ENCODE measurements at places on chromosomes 6 and 20.

DNA sequence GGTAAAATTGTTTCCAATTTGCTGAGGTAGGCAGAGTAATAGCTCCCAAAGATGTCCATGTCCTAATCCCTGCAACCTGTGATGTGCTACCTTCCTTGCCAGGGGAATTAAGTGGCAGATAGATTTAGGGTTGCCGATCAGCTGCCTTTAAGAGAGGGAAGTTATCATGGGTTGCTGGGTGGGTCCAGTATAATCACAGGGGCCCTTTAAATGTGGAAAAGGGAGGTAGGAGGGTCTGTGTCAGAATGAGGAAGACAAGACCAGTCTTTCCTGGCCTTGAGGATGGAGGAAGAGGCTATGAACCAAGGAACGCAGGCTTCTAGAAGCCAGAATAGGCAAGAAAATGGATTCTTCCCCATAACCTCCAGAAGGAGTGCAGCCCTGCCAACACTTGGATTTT is 50.7 kb downstream of the CTCFL start:
- no peak for DNase-seq

- no peak for DNase-seq
Observed at GRCh38 chr6:4017834-4018170, 61.1 kb downstream of the FAM217A start.

DNA sequence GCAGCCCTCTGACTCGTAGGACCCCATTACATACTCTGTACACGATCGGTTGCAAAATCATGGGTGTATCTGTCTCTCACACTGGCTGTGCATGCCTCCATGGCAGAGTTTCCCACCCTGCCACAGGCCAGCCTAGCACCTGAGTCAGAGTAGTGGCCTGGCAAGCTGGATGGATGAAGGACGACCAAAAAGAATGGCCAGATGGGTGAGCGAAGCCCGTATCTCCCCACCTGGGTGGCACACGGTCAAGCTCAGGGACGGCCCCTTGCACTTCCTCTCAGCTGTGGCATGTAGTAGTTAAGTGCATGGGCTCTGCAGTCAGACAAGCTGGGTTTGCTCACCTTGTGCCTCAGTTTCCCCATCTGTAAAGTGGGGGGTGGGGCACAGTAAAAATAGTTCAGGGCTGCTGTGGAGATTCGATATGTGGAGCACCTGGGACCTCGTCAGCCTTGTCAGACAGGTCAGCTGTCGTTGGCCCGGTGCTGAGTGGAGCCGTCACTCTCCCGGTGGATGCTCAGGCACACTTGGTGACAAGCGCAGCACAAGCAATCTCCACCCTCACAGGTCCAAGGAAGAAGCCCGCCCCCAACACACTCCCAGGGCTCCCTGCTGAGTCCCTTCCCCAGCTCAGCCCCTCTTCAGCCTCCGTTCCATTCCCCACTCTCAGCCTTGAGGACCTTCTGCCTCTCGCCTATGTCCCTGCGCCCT is 12.6 kb downstream of the CPNE5 start:
- no peak for DNase-seq

GRCh38 chr6:107735906-107736635 is 88.0 kb downstream of the SCML4 start:
- no peak for DNase-seq

DNA sequence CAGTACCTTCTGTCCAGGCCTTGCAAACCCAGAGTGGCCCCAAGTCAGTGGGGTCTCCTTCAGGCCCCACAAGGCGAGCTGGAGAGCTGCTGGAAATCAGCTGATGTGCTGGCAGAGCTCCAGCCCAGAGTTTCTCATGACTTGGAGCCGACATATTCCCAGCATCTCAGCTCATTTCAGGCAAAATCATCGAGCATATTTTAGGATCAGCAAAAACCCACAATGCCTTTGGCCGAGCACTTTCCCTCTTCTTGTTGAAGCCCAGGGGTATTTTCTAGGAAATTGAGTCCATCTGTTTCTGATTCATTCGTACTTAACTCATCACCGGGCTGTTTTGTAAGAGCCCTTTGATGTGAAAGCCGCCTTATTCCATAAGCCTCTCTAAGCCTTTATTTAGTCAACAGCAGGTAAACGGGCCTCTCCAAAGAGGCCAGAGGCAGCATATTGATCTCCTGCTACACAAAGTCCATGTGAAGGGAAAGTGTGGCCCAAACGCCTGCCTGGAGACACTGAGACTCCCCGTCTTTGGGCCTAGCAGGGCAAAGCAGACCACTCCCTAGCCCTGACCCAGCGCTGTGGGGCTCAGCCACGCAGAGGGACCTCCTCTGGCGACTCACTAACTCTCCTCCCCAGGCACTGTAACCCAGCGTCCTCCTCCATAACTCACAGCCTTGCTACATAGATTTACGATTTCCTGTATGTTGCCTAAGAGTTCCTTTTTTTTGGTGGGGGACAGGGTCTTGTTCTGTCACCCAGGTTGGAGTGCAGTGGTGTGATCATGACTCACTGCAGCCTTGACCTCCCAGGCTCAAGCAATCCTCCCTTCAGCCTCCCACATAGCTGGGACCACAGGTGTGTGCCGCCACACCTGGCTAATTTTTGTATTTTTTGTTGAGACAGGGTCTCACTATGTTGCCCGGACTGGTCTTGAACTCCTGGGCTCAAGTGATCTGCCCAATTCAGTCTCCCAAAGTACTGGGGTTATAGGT is 12.1 kb upstream of the C20orf203 start:
- DNase-seq: no peak

- DNase-seq: no peak
Observed at GRCh38 chr6:135680964-135681913, 170.3 kb upstream of the PDE7B start.

- DNase-seq: no peak
Observed at GRCh38 chr6:113735491-113735890, 121.7 kb upstream of the MARCKS start.
